Natural killer cell treated with Interleukin-12 subunit alpha and Interleukin-12 subunit beta and Interleukin-15 and Interleukin-18, amount 100 ng/mL, for 72 hours (primary cell): ENCODE measurements at places on chromosomes 7 and 10. TPM values are rescaled to one million over a fixed set of nuclear protein-coding genes. Genes with fewer than 3 reads are reported as not detected.

DNA sequence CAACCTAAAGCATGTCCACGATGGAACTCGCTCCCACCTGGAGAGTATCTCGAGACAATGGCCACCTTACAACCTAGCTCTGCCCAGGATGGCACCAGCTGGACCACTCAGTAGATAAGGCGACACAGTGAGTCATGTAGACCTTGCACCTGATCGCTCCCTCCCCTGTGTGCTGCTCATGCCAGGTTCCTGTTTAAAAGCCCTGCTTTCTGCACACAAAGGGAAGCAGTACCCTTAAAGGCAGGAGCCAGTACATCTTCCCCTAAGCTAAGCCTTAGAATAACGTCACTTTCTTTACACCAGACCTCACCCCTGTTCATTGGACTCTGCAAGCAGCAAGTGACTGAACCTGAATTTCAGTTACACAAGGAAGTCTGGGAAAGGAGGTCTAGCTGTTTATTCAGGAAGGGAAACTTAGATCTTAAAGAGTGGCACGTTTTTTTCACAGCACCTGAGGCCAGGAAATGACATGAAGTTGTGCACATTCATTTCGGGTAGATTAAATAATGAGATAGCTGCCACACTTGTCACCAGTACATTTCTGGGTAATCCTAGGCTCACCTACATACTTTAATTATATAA, 117.9 kb downstream of the MTPAP start:
- DNase-seq = no peak

DNA sequence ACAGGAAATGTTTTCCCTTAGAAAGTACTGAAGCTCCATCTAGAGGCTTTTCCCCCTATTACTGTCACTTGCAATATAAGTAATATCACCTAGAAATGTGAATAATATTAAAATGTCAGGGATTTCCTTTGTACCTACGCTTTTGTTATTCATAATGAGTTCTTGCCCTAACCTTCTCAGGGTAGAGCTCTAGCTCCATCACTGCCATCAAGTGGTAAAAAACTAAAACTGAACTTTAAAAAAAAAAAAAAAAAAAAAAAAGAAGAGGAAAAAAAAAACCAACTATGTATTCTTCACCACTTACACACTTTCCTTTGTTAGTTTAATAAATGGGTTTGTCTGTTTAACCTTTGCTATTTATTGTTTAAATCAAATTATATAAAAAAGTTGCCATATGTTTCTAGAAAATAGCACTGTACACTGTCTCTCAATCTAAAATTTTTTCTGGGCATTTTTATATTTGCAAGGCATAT, 49.9 kb downstream of the DNAJC1 start:
- DNase-seq = no peak

DNA sequence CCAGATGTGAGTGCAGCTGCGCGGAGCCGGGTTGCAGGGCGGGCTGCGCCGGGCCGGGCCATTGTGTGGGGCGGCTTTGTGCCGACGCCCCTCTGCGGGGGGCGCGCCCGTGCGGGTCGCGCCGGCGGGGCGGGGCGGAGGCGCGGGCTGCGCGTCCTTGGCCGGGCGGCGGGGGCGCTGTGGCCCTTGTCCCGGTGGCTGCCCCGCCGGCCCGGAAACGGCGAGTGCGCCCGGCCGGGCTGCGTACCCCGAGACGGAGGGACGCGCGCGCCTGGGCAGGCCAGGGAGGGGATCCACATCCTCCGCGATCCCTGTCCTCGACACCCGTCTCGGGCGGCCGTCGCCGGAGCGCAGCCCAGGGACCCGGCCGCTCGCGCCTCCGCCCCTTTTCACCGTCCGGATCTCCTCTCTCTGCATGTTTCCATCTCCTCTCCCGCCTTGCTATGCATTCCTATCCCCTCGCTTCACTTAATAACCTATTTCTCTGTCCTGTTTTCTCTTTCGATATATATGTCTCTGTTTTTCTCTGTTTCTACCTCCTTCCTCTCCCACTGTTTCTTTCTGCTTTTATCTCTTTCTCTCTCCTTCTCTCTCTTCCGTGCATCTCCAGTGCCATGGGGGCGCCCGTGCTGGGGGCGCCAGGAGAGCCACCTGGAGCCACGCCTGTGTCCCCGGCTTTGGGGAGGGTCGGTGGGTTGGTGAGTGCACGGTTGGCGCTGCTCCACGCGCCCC, 765 bp downstream of the PFKFB3 start:
- DNase-seq = peak; percentile 85

- no peak for DNase-seq
Measured at GRCh38 chr7:137789215-137789882, 57.4 kb downstream of the DGKI start.

GRCh38 chr10:6342096-6342685, 139.5 kb downstream of the PFKFB3 start:
- no peak for DNase-seq

TMEM130 gene
- total RNA-seq = not detected
